Activated CD8-positive, alpha-beta memory T cell treated with anti-CD3 and anti-CD28 coated beads for 48 hours (primary cell): ENCODE measurements at places on chromosomes 6 and 20.

GRCh38 chr20:43973671-43974450, 59.2 kb downstream of the TOX2 start:
- no peak for DNase-seq

- DNase-seq = no peak
Observed at GRCh38 chr6:136282906-136283305, 6.7 kb downstream of the BCLAF1 start.

DNA sequence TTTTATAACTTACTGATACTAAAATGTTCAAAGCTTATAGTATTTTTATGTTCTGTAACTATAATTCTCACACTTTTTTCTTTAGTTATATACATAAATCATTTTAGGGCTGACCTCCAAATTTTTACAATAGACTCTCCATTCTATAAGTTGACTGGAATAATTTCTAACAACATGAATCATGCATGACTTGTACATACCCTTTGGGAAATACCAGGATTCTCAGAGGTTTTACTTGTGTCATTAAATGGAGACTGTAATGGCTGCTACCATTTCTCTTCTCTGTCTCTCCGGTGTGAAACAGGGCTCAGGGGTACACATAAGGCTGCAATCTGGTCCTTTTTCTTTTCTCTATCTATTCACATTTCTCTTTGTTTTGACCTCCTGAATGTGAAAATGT, 222.2 kb upstream of the FLRT3 start:
- no peak for DNase-seq

DNA sequence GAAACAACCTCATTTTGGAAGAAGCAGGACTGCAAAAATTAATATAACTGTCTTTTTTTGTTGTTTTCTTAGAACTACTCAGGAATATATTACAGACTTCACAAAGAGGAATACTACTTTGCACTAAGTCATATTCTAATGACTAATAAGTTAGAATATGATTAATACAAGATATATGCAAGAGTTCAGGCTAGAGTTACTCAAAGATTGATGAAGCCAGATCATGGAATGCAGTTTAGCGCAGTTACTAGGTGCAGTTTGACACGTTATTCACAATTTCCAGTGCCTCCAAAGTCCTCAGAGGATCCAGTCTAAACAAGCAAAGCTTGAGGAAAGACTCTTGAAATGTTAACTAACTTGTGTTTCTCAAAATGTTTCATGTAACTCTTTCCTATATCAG, 1.2 kb upstream of the MYCT1 start:
- no peak for DNase-seq

GRCh38 chr20:37383229-37383989, 37.5 kb downstream of the SRC start:
- no peak for DNase-seq

- no peak for DNase-seq
Observed at GRCh38 chr6:9564021-9564420, 850.9 kb downstream of the TFAP2A start.

DNA sequence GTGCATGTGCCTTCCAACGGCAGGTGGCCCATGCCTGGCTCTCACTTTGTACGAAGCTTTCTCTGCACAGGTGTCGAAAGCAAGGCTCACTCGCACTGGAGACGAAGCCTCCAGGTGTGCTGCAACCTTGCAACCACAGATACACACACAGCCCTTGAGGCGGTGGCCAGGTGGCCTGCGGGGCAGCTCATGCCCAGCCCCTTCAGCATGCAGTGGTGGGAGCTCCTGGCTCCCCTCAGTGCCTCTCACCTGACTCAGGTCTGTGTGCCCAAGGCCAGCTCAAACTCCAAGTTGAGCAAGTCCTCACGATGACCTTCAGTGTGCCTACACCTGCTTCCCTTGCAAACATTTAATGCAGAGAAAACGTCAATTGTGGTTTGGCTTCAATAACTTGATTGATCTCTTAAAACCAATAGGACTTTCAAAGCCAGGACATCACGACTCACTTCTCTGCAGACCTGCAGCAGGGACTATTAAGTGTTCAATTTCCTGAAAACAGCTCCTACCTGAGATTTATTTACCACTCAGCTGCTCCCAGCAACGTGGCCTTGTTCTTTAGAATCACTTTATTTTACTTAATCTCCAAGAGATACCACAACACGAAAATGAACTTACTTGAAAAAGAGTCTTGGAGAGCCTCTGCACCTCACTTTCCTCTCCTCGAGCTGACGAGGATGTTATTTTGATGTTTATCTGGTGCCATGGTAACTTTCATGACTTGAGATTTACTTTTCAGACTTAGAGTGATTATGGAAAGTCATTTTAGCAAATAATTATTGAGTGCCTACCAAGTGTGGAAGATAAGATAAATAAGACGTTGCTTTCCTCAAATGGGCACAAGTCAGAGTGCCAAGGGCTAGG, 86.3 kb downstream of the SLC22A23 start:
- DNase-seq = no peak
